ENCODE measurements at places on chromosomes 3 and 15. TPM values are rescaled to one million over a fixed set of nuclear protein-coding genes. Genes with fewer than 3 reads are reported as not detected.

STRA6 gene
- 0.39 TPM for total RNA-seq

TWF2 gene
- total RNA-seq, result 81.7 TPM

SPTBN5 gene
- total RNA-seq, result 0.22 TPM

TM4SF18 gene
- total RNA-seq, result 0.86 TPM

BRK1 gene
- total RNA-seq, result 130 TPM

LRRC2 gene
- total RNA-seq, result 10.5 TPM

MGA gene
- total RNA-seq, result 46.3 TPM

CCR9 gene
- total RNA-seq, result not detected

Measured in articular chondrocyte of knee joint (primary cell).